NCI-H510A (cell line): ENCODE measurements at places on chromosomes 2 and 18.
A peak's percentile ranks its signal among the peaks of the same experiment; 100 is the strongest.

GRCh38 chr18:78634061-78634696 is 345.4 kb upstream of the SALL3 start:
- DNase-seq: no peak

DNA sequence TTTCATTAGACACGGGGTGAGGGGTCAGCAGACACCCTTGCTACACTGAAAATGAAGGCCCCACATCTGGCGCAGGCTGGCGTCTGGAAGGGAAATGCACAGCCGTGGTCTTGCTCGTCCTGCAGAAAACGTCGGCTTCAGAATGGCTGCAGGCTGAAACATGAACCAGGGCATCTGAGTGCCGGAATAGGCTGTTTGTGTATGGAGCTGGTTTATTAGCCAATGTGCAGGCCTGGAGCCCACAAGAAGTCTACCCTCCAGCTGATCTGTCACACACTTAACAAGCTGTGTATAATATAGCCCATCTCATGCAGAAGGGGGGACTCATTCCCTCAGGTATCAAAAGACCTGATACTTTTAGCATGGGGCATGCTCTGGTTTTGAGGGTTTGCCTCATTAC is 153.4 kb upstream of the SOX11 start:
- DNase-seq: peak; percentile 69

GRCh38 chr2:238865015-238865719 is 17.3 kb downstream of the TWIST2 start:
- no peak for DNase-seq

GRCh38 chr2:6008186-6008585 is 316.0 kb downstream of the SOX11 start:
- DNase-seq: no peak

- DNase-seq: no peak
These were observed 5.4 kb upstream of the POLI start for GRCh38 chr18:54263904-54264336.

DNA sequence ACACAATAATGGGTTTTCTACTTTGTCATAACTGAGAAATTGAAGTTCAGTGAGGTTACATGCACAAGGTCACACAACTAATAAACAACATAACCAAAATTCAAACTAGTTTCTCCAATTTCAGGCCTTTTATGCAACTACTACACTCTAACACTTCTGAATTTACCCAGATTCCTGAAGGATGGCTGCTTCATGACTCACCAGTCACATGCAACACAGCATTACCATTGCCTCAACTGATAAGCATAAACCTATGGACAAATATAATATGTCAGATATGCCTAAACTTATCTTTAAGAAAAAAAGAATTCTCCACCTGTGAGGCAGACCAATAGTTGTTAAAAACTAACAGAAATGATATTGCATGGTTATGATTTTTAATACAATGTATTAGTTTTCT is 586.5 kb upstream of the SLC8A1 start:
- no peak for DNase-seq

DNA sequence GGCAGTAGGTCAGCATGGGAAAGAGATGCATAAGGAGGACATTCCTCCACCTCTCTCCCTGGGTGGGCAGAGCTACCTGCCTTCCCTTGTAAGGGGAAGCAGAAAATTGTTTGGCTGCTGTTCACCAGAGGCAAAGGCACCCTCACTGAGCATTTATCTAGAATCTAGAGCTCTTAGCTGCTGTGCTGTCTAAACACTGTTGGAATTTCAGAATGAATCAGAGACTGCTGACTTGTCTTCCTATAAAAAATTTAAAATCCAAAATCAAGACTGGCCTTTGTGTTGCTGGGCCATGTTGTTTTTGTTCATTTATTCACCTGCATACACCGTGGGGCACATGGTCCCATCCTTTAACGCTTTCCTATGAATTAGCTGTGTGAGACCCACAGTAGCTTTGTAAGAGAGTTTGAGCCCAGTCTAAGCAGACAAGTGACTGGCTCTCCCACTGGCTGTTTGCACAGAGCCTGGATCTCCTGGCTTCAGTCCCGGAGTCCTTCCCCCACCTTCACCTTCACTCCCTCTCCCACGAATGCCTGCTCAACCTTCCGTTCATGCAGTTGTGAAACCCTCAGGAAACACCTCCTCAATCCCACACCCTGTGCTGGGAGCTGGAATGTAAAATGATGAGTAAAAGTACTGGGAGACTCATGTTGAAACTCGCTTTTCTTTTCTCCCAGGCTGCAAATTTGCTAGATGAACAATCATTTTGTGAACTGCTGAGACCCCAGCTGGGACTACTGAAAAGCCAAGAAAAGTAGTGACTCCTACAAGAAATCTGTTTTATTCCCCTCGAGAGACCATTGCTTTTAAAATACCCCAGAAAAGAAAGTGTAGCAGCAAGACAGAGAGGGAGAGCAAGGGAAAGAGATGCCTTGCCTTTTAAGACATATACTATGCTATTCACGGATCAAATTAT is 76.2 kb downstream of the FAM168B start:
- DNase-seq: no peak

DNA sequence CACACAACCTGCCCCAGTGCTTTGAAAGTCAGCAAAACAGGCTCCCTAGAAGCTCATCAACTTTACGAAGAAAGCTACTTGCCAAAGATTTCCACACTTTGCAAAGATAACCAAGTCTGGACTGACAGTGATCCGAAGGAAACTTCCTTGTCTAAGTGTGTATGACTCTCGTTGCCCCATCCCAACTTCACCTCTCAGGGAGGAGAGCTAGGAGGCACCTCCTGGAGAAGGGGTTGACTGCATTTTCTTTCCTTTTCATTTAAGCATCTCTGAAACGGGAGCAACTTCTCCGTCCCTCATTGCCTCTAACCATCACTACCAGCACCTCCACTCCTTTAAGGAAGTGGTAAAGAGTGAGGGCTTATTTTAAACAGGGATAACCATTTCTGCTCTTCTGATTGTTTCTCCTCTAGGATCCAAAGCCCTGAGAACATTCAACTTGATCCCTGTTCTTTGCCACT is 7.0 kb downstream of the ZEB2 start:
- no peak for DNase-seq

DNA sequence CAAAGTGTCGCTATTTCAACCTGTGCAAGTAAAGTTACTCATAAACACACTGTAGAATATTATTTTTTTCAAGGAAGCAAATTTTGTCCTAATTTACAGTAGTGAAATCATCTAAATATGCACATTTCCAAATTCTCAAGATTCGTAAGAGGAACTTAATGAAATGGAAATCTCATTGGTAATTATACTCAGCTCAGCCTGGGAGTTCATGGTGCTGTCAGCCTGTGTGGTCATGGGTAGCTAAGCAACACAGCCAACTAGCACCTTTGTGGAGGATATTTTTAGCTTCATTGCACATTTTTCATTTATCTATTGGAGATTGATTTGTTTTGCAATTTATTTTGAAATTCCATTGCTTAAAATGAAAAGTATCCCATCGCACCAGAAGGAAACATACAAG is 975.7 kb upstream of the ZEB2 start:
- DNase-seq: no peak

DNA sequence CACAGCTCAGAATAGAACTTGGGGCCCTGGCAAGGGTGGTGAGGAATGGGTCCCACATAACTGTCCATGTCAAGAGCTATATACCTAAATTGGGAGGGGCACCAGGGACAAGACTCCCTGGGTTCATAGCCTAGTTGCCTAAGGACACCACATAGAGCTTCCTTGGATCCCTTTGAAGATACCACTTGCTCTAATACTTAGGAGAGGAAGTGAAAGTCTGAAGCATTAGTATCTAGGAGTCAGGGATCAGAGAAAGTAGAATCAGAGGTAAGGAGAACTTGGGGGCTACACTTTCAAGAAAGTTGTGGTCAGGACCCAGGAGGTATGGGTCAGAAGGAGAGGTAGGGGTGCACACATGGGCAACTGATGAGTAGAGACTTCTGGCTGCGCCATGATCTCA is 318.2 kb upstream of the SLC39A10 start:
- no peak for DNase-seq

DNA sequence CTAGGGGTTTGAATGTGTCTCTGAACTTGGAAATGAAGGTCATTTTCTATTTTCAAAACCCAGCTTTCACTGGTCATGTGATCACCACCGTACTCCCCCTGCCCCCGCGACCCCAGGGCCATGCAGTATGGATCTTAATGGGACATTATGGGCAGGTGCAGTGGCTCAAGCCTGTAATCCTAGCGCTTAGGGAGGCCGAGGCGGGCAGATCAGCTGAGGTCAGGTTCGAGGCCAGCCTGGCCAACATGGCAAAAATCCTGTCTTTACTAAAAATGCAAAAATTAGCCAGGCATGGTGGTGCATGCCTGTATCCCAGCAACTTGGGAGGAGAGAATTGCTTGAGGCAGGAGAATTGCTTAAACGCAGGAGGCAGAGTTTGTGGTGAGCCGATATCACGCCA is 77.3 kb downstream of the ITGB1BP1 start:
- DNase-seq: no peak

- DNase-seq: no peak
These were observed 71.3 kb downstream of the XIRP2 start for GRCh38 chr2:166959556-166959955.

DNA sequence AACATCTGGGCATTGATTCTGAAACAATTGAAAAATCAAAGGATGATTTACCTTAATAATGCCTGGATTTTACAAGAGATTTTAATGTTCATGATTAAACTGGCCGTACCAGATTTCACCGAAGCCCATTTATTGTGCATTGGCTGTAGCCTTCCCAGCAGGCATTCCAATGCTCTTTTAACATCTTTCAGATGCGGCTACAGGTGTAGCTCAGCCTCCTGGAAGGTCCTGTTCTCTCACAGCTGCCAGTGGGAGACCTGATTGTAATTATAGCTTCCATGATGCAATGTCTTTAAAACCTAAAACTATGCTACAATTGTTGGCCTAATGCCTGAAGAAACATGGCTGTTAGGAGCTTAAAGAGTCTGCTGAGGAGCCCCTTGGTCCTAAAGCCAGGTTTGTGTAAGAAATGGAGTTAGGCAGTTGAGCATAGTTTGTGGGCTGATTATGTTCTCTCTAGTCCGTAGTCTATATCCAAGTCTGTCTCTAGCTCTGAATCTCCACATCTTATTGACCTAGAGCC is 147.4 kb downstream of the CERS6 start:
- DNase-seq: no peak

DNA sequence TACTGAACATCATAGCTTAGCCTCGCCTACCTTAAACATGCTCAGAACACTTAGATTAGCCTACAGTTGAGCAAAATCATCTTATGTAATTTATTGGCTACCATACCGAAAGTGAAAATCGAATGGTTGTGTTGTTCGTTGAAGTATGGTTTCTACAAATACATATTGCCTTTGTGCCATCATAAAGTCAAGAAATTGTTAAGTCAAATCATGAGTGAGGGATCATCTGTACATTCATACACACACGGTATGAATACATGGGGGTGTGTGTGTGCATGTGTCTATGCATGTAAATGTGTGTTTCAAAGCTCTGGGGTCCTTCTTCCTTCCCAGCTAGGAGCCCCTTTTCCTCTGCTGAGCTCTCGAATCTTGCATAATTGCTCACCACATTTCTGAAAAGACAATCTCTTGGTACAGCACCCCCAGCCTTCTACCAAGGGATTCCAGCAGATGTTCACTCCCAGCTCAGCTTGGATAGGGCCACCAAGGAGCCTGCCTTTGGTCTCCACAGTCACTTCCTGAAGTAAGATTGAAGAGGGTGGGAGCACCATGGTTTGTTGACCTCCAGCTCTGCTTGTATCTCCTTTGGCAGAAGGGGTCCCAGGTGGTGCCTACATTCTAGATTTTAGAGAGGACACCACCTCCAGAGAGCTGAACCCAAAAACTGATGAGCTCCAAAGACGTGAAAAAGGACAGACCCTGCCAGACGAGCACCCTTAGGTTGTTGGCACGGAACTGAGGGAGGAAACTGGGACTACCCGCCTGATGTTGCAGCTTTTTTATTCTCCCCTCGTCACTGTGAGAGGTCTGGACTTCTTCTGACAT is 33.2 kb upstream of the CYP1B1 start:
- no peak for DNase-seq

GRCh38 chr2:65420712-65421431 is 11.5 kb downstream of the SPRED2 start:
- DNase-seq: no peak

DNA sequence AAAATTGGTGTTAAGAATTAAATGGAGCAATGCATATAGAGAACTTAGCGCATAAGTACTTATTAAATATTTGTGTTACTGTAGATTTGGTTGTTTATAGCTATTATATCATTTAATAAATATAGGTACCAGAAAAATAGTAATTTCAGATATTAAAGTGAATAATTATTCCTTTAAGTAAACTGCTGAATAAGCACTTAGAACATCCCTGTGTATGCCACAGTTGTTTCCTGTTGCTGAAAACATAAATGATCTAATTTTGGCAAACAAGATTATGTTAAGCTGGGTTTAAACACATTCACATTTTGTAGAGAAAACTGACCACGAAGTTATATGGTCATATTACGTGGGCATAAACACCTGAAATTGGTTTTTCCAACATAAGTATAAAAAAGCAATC is 388.0 kb upstream of the ZNF804A start:
- DNase-seq: no peak

GRCh38 chr2:230329946-230330605 is 3.1 kb downstream of the SP140L start:
- no peak for DNase-seq

DNA sequence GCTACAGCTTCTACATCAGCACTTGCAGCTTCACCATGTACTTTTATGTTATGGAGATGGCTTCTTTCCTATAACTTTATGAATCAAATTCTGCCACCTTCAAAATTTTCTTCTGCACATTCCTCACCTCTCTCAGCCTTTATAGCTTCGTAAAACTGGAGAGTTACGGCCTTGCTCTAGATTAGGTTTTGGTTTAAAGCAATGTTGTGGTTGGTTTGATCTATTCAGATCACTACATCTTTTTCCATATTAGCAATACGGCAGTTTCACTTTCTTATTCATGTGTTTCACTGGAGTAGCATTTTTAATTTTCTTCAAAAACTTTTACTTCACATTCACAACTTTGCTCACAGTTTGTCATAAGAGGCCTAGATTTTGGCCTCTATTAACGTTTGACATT is 242.9 kb upstream of the GYPC start:
- no peak for DNase-seq

GRCh38 chr2:86821306-86821705 is 30.6 kb upstream of the CD8A start:
- no peak for DNase-seq

DNA sequence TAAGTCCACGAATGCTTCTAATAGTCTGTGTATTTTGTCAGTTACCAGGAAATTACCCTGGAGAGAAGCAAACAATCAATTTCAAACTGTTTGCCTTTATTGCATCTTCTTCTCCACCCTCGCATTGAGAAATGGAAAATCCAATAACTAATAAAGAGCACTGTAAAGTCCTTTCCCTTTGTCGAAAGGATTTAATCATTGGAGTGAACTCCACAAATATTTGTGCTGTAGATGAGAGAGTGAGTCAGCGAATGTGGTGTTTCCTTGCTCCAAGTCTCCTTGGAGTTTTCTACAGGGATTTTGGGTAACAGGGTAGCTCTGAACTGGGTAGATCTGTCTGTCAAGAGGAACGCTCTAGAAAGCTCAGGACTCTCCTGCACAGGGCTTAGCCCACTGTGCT is 240.2 kb downstream of the KCNS3 start:
- DNase-seq: no peak

- no peak for DNase-seq
These were observed 60.1 kb upstream of the YWHAQ start for GRCh38 chr2:9690716-9691498.
